ENCODE measurements at places on chromosomes 5 and 9. TPM values are rescaled to one million over a fixed set of nuclear protein-coding genes. Genes with fewer than 3 reads are reported as not detected.

DNA sequence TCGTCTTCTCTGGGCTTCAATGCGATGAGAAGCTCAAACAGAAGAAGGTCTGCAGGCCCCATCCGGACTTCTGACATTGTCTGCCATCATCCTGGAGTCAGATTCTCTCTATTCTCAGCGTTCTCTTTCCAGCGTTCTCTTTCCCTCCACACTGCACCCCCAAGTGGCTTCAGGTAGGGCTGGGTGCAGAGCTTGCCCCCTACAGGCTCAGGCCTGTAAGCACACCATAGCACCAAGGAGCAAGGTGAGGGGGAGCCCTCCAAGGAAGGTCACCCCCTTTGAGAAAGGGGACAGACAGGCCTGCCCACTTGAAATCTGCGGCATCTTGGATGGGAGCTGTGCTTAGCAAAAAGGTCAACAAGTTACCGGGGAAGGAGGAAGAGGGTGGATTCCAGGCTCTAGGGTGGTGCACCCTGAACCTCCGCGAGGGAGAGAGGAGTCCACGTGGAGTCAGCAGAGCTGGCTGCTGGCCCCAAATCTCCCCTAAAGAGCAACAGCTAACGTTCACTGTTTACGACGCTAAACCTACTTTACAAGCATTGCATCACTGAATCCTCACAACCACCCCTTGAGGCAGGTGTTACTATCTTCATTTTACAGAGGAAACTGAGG lies 27.5 kb downstream of the GPX3 start:
- DNase-seq, result peak; percentile 24

DNA sequence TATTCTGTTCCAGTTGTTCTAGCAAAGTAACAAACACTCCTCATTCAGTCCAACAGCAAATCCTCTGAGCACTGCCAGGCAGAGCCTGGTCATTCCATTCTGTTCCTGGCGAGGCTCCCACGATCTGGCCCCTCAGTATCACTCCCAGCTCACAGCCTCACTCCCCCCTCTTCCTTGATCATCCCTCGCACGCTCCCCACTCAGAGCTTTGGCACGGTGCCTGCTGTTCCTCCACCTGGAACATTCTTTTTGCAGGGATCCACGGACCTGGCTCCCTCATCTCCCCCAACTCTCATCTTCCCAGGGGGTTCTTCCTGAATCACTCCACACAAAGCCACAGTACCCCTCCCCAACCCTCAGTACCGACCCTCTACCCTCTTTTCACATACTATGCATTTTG lies 192.3 kb downstream of the ATPSCKMT start:
- DNase-seq, result no peak

- no peak for DNase-seq
Measured at GRCh38 chr9:137278721-137279711, 1.5 kb downstream of the TOR4A start.

DNA sequence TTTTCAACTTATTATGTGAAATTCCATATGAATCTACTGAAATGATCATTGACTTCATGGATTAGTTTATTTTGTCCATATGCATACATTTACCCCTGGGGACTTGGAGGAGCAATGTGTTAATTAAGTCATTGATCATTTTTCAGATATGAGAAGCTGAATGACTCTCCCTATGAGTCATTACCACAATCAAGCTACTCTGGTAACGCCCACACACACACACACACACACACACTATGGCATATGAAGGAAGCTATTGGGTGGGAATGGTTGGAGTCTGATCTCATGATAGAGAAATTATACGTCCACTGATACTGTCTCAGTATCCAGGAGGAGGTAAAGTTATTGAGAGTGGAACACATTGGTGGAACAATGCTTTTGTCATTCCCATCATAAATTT lies 528.9 kb downstream of the AGTPBP1 start:
- no peak for DNase-seq

- no peak for DNase-seq
Measured at GRCh38 chr5:28216939-28217360, 1178.6 kb upstream of the CDH9 start.

GRCh38 chr5:67520161-67520908 lies 323.7 kb upstream of the CD180 start:
- no peak for DNase-seq

- no peak for DNase-seq
Measured at GRCh38 chr5:117671551-117671950, 1096.9 kb upstream of the SEMA6A start.

GRCh38 chr5:68347536-68347935 lies 132.0 kb downstream of the PIK3R1 start:
- no peak for DNase-seq

GRCh38 chr5:133227082-133227481 lies 175.3 kb downstream of the HSPA4 start:
- no peak for DNase-seq

DNA sequence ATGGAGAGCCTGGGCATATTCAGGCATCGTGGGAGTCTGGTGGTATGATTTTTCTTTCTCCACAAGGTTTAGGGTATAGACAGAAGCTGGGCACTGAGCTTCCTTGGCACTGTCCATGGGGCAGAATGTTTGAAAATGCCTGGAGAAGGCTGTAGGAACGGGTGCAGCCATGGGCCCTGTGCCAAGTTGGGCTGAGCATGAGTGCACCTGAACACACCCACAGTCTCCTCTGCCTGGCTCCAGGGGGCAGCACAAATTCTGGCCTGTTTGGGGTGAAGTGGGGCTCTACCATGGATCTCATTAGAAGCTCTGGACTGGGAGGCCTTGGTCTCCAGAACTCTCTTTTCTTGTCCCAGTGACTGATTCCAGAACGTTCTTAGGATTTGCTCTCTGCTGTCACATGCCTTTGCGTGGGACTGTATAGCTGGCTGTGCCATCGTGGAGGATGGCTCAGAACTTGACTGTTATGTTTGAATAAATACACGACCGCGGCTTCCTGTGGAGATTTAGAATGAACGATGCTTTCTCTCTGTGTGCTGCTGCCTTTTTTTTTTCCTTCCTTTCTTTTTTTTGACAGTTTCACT lies 229.8 kb downstream of the FANCC start:
- no peak for DNase-seq

DNA sequence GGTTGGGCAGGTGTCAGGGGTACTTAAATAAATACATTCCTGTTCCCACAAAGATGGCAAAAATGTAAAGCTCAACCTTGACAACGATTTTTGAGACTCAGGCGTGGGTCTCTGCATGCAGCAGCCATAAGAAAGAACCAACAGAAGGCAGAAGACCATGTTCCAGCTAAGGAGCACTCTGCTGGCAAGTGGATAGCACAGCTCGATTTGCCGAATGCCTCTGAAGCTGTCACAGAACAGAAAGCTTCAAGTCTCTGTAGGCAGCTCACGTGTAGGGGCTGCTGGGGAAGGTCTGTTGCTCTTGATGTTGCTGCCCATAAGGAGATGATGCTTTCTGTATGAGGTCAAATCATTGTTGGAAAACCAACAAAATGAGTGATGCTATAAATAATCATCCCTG lies 119.6 kb upstream of the GRIN3A start:
- DNase-seq, result no peak

DNA sequence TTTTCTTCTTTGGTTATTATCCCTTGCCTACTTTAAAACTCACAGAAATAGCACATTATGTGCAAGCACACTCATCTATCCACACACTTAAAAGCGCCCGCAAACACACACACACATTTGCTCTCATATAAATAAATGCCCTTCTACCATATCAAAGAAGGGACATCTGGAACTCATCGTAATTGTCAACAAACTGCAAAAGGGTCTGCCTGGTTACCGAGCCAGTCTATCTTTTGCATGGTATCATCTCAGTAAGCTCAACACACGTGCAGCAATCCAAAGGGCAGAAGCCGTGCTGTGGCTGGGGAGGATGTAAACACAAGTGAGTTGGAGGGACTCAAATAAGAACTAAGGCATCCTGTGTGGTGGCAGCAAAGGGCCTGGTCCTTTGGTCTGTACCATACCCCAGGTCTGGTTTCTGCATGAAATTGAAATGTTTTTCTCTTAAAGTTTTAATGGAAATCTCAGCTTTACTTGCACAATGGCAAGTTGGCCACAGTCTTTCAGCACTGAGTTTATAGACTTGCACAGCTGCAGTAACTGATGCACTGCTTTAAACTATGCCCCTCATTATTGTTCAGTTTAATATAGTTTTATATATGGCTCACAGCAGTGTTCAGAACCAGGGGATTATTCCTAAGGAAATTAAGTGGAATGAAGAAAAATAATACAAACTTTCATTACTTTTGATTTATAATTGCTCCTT lies 331.0 kb downstream of the ADAMTS6 start:
- no peak for DNase-seq

DNA sequence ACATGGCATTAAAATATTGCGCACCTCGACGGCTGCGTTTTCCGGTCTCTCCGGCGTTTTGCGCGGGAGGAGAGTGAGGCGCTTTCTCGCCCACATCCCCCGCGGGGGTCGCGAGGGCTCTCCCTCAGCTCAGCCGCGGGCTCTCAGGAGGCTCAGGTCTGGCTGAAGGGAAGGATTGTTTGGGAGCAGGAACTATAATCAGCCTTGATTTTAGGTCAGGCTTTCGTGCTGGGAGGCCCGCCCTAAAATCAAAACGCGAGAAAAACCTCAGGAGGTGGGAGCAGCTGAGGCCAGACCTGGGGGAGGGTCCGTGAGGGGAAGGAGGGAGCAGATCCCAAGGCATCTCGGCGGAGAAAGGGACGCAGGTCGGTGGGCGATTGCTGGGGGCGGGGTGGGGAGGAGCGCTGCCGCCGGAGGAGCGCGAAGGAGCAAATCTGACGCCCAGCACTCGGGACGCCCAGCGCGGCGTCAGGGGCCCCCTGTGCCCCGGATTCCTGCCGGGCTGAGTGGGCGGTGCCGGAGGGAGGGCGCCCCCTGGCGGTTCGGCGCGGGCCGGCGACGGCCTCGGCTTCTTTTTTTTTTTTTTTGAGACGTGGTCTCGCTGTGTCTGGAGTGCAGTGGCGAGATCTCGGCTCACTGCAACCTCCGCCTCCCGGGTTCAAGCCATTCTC lies 18.7 kb upstream of the RNF130 start:
- peak; percentile 68 for DNase-seq

- peak; percentile 62 for DNase-seq
Measured at GRCh38 chr9:125747053-125747764, at the start of gene PBX3. TSS of gene PBX3 (plus strand) at chr9:125747373.

GRCh38 chr5:57442080-57442839 lies 40.4 kb downstream of the ACTBL2 start:
- DNase-seq, result no peak

GRCh38 chr9:71243951-71244350 lies 122.5 kb upstream of the TRPM3 start:
- DNase-seq, result no peak

DNA sequence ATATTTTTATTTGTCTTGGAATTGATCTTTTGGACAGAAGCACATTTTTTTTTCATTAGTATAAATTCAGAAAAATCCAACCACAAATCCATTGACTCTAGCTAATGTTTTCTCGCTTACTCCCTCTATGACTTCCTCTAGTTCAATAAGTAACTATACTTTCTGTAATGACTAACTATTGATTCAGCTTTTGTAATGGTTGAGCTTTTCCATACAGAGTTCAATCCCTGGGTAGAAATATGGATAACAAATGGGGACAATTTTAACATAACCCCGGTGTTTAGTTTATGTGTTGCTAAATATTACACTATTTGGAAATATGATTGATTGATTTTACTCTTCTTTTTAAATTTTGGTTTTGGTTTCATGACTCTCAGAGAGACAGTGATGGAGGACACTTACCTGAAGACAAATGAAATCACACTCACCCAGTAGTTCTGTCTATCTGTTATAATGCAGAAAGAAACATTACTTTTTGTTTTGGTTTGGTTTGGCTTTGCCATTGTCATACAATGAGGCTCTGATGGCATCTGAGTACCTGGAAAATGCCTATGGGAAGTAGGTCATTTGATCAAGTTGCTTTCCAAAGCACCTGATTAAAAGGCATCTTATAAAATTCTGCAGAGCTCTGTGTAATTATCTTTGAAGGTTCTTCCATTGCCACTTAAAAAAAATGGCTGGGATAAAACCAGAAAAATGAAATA lies 309.7 kb upstream of the MPDZ start:
- DNase-seq, result no peak

DNA sequence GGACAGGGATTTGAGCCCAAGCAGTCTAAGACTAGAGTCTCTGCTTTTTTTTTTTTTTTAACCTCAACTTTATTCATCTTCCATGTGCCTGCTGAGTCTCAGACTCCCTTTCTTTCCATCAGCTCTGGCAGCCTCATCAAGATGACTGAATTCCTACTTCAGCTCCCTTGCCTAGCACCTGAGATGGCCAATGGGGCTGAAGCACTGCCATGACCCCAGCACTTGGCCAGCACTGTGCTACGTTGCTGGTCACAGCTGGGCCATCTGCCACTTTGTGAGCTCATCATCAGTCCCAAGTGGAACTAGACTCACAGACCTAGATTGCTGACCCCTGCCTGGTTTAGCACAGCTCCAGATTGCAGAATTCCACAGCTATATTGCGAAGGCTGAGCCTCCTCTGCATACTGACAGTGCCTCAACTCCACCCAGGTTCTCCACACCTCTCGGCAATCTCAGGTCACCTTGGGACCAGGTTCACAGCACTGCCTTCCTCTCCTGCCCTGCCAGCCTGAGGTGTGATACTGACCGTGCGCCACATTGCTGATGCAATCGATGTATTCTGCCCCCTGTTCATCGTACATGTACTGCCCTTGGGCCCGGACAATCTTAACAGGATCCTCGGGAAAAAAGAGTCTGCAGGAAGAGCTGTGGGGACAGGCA lies 1.6 kb downstream of the PHYKPL start:
- peak; percentile 51 for DNase-seq

DNA sequence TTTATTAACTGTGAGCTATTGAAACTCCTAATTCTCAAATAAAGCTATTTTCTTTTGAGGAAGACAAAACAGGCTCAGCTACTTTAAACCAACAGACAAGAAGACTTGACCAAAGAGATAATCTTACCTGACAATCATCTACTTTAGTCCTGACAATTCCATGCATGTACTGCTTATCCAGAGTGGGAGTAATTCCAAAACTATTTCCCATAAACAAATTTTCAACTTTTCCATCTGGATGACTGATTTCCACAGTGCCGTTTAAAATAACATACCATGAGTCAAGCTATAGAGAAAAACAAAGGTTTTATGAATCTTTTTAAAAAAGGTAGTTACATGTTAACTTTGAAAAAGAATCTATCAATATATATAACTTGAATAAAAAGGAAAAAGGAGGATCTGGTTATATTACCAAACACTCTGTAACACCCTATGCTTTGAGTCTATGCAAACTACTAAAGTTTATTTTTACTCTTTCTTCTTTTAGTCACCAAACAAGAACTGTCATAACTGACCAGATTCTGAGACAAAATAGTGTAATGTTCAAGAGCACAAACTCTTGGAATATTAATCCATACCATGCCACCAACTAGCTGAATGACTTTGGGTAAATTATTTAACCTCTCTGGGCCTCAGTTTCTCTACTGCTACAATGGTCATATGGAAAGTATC lies 129.7 kb downstream of the RAPGEF6 start:
- DNase-seq, result no peak

TAF1L gene
- total RNA-seq, result not detected

LCN12 gene
- 5.7 TPM for total RNA-seq

QRFP gene
- not detected for total RNA-seq
